ENCODE measurements at places on chromosomes 13 and 19.

- DNase-seq, result peak; percentile 14
These were observed 880.4 kb downstream of the EFNB2 start for GRCh38 chr13:105655046-105655445.

DNA sequence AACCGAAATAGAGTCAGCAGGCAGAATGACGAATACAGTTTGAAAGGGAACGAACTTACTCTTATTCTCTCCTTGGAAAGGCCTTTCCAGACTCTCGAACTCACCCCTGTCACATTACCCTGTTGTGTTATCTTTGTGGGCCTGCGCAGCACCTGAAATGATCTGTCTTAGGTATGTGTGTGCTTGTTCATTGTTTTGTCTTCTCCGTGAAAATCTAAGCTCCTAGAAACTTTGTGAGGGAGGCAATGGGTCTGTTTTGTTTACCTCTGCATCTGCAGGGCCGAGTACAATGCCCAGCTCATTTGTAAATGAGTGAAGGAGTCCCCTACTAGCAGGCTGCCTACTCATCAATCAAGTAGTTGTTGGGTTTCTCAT, 19.6 kb downstream of the HMGB1 start:
- DNase-seq, result no peak

GRCh38 chr19:44582581-44583265, 30.6 kb upstream of the IGSF23 start:
- no peak for DNase-seq

- no peak for DNase-seq
These were observed 18.9 kb downstream of the VASP start for GRCh38 chr19:45526143-45526542.

DNA sequence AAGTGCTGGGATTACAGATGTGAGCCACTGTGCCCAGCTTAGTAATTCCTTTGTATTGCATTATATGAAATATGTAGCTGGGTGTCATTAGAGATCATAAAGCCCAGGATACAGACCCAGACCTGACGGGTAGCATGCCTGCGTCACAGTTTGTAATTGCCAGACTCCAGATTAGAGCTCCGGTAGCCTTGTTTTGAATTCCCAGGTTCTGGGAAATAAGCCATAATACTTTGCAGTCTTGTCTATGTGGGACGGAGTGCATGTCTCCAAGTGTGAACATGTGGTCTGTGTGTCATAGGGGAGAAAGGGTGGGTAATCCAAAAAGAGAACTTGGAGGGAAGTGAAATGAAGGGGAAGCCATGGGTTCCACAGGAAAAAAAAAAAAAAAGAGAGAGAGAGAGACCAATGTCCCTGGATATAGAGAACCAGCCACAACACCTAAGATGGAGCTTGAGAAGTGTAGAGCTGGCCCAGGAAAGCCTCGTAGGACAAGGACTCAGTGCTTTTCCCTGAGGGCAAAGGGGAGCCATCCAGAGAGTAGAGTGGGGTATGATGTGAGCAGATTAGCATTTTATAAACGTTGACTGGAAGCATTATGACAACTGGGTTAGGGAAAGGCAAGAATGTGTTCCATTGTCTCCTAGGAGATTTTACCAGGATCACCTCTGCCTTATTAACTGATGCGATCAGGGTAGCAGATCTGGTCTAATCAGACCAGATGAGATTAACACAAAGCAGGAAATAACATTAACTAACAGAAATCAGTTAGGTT, 2.6 kb downstream of the ZSCAN4 start:
- DNase-seq, result no peak

DNA sequence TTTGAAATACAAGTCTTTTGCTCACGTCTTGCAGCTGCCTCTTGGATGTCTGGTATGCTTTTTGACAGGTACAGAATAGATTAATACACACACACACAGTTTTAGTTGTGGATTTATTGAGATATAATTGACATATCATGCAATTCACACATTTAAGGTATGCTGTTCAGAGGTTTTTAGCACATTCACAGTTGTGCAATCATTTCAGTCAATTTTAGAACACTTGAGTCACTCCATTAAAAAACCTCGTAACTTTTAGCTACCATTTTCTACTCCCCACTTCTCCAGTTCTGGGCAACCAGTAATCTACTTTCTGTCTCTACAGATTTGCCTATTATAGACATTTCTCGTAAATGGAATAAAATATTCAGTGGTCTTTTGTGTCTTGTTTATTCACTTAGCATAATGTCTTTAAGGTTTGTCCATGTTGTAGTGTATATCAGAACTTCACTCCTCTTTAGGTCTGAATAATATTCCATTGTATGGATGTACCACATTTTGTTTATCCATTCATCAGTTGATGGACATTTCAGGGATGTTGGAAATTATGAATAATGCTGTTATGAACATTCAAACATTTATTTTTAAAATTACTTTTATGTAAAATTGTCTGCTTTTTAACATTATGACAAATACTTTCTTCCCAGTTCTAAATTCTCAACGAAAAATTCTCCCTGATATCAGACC, 2.5 kb upstream of the ZMYM2 start:
- no peak for DNase-seq

GRCh38 chr19:12990431-12990830, 4.8 kb upstream of the NFIX start:
- no peak for DNase-seq

- no peak for DNase-seq
These were observed 464.9 kb upstream of the MIR17HG start for GRCh38 chr13:90882551-90882950.

- no peak for DNase-seq
These were observed 2.2 kb downstream of the FFAR1 start for GRCh38 chr19:35349614-35350521.

GRCh38 chr13:27662738-27663470, 41.2 kb downstream of the POLR1D start:
- no peak for DNase-seq

- no peak for DNase-seq
These were observed 64.5 kb downstream of the CHST8 start for GRCh38 chr19:33686262-33686661.

GRCh38 chr13:37097076-37097475, 8.4 kb downstream of the CSNK1A1L start:
- DNase-seq, result no peak

DNA sequence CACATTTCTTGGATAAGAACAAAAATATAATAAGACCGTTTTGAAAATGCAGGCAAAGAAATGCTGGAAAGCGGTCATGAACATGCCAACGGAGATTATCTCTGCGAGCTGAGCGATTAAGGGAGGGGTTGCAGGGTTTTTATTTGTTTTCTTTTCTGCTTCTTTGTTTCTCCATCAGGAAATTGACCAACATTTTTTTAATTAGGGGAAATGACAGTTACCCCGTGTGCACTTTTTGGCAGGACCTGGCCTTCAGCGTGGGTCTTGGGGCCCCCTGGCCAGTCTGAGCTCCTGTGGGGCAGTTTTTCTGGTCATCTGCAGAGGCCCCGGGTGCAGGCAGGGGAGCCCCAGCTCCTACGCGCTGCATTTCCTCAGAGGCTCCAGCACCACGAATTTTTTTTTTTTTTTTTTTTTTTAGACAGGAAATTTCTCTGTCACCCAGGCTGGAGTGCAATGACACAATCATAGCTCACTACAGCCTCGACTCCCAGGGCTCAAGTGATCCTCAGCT, 31.3 kb upstream of the HOMER3 start:
- DNase-seq, result no peak

DNA sequence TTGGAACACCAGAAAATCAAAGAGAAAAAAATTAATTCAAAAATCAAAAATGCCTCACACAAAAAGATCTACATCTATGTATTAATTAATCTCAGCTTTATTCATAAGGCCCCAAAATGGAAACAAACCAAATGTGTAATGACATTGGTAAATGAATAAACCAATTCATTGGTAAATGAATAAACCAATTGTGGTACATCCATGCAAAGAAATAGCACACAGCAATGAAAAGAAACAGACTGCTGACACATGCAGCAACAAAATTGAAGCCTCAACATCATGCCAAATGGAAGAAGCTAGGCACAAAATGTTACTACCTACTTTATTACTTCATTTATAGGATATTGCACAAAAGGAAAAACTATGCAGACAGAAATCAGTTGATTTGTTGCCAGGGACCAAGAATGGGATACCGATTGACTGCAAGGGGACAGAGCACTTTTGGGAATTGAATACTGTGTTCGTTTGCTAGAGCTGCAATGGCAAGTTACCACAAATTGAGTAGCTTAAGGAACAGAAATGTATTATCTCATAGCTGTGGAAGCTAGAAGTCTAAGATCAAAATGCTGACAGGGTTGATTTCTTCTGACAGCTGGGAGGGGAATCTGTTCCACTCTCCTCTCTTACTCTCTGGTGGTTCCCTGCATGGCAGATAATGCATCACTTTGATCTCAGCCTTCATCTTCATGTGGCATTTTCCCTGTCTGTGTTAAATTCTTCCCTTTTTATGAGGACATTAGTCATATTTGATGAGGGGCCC, 252.8 kb downstream of the RFC3 start:
- no peak for DNase-seq

DNA sequence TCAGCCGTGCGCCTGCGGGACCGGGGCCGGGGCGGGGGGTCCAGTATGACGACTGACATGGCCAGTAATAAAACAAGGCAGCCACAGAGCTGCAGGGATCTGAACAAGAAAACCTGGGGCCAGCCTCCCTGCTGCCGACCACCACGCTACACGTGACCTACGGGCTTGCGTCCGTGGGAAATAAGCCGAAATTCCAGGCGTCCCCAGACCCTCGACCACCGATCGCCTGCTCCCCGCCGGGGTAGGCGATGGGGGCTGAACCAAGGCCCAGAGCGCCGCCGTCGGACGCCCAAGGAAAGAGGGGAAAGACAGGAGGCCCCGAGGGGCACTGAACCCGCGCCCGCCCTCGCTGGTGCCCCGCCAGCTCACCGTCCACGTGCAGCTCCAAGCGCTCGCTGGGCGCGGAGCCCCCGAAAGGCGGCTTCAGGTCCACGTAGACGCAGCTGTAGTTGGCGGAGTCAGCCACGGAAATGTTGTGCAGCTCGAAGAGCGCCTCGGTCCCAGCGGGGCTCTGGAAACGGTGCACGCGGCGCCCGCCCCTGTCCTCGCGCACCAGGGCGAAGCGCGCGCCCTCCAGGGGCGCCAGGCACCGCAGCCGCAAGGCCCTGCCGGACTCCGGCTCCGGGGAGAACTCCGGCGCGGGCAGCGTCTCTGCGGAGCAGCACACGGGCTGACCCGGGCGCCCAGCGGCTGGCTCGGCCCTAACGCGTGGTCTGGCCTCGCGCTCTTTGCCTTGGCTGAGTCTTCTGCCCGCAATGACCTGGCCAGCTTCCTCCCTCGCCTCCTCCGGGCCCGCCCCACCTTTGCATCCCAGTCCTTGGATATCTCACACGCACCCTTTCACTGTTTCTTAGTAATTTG, 3.1 kb downstream of the A1BG start:
- DNase-seq, result no peak

DNA sequence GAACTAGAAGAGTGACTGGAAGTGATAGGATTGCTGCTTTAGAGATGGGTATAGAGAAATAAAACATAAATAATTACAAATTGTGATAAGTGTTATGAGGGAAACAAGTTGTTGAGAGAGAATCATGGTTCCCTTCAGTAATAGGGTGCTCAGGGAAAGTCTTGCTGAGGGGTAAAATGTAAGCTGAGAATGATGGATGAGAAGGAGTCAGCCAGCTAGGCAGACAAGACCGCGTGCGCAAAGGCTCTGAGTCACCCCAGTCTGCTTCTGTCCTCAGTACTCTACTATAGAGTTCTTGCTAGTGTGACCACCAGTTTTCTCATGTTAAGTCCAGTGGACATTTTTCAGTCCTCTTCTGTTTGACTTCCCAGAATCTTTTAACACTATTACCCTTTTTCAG, 39.5 kb downstream of the PCCA start:
- DNase-seq, result no peak

GRCh38 chr13:100565286-100565685, 23.3 kb downstream of the GGACT start:
- no peak for DNase-seq

GRCh38 chr13:49444524-49445395, 686 bp downstream of the SETDB2 start:
- no peak for DNase-seq

GRCh38 chr19:38654628-38655055, 7.2 kb downstream of the ACTN4 start:
- DNase-seq, result no peak

DNA sequence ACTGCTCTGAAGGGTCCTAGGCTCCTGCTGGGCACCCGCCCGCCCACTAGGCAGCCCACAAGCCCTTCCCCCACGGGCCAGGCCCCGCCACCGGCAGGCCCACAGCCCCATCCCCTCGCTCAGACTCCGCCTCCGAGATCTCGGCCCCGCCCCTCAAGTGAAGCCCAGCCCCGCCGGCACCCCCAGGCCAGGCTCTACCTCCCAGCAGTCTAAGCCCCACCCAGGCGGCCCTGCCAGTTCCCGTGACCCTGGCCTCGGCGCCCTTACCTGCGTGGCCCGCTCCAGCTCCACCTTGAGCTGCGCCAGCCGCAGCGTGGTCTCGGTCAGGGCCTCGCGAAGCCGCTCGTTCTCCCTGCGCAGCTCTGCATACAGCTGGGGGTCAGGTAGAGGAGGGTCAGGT, 16.3 kb downstream of the EPS8L1 start:
- DNase-seq, result no peak

GRCh38 chr19:7500811-7501450, 12.1 kb upstream of the PEX11G start:
- no peak for DNase-seq

DNA sequence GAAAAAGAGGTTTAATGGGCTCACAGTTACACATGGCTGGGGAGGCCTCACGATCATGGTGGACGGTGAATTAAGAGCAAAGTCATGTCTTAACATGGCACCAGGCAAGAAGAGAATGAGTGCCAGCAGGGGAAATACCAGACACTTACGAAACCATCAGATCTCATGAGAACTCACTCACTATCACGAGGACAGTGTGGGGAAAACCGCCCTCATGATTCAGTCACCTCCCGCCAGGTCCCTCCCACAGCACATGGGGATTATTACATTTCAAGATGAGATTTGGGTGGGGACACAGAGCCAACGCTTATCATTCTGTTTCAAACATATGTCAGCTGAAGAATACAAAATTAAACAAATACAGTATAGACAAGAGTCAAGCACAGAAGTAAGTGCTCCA, 165.1 kb downstream of the PCCA start:
- no peak for DNase-seq

DNA sequence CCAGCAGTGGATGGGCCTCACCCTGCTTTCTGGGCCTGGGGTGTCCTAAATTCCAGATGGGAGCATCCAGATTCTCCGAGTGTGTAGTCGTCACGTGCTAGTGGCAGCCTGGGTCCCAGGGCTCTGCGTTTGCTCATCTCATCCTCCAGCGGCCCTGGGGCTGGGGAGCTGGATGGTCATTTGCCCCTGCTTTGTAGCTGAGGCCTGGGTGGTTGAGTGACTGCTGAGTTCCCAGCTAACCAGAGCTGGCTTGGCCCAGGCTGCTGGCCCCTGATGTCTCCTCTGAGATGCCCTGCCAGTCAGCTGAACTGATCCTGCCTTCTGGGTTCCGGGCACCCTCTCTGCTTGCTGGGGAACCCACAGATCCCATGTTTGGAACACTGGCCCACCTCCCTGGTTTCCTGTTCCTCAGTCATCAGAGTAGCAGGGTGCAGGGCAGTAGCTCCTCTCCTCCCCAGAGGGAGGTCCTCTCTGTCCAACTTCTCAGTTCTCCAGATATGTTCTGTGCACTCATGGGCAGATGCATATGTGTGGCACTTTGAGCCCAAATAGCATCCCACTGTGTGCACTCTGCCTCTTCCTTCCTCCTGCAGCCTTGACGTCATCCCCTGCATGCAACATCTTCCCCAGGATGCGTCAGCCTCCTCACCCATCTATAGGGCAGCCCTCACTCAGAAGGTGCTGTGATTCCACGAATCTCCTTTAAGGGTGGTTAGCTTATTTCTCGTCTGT, 22.4 kb upstream of the CRTC1 start:
- DNase-seq, result no peak

All from AG09309 (cell line).